ENCODE measurements at places on chromosomes 12 and 14.
A peak's percentile ranks its signal among the peaks of the same experiment; 100 is the strongest.

GRCh38 chr12:103326190-103326589 is 169.6 kb downstream of the C12orf42 start:
- peak; percentile 6 for DNase-seq

- DNase-seq = no peak
These were observed 324.5 kb downstream of the PCNX1 start for GRCh38 chr14:71231521-71232393.

GRCh38 chr14:51282517-51282916 is 42.5 kb downstream of the TMX1 start:
- DNase-seq = no peak

- DNase-seq = no peak
These were observed 151.0 kb upstream of the SEL1L start for GRCh38 chr14:81684696-81685095.

GRCh38 chr12:75795125-75795524 is 236.5 kb downstream of the PHLDA1 start:
- no peak for DNase-seq

- peak; percentile 5 for DNase-seq
These were observed 58.1 kb upstream of the RMST start for GRCh38 chr12:97404543-97404942.

DNA sequence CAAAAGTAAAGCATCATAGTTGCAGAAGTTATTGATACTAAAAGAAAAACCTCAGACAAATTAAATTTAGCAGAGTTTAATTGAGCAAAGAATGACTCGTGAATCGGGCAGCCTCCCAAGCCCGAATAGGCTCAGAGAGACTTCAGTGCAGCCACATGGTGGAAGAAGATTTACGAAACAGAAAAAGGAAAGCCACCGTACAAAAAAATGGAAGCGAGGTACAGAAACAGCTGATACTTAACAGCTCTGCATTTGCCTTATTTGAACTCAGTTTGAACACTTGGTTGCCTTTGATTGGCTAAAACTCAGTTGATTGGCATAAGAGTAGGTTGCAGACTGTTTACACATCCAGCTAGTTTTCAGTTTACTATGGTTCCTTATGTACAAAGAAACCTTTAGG is 12.9 kb downstream of the TTC9 start:
- no peak for DNase-seq

DNA sequence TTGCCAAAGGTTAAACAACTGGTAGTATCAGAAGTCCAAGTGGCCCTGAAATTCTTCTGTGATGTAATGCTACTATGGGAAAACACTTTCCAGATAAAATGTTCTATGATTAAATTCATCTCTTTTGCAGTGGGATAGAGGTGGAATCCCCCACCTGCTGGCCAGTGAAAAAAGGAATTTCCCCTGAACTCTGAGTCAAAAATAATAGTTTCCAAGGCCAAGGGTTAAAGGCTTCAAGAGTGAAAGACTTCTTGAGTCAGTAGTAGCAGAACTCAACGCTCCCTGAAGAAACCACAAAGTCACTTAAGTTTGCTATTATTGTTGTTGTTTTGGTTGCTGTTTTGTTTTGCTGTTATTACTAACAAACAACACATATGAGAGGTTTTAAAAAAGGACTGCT is 330.8 kb downstream of the SOX5 start:
- DNase-seq = no peak

GRCh38 chr12:12404297-12404696 is 47.4 kb downstream of the BORCS5 start:
- DNase-seq = no peak

DNA sequence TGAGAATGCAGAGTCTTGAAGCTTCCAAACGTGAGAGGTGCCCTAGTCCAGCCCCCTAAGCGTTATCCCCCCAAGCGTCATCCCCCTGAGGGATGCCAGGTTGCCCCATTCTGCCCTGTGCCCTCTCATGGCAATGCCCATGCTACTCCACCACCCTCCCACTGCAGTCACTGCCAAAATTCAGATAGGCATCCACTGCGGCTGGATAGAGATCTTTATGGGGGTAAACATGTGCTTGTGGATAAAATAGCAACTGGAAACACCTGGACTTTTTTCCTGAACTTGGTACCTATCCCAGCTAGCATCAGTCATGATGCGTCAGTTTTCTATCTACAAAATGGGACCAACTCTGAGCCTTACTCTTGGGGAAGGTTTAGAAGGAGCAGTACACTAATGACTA is 92.7 kb upstream of the HOXC13 start:
- DNase-seq = no peak

GRCh38 chr12:31727192-31727591 is 1.6 kb downstream of the AMN1 start:
- no peak for DNase-seq

- DNase-seq = no peak
These were observed 321.3 kb downstream of the PDZRN4 start for GRCh38 chr12:41509271-41510055.

GRCh38 chr12:28869197-28869596 is 279.9 kb upstream of the FAR2 start:
- DNase-seq = no peak

GRCh38 chr12:25583545-25583944 is 30.5 kb upstream of the LMNTD1 start:
- no peak for DNase-seq

GRCh38 chr12:79826267-79827128 is 108.4 kb downstream of the PPP1R12A start:
- DNase-seq = no peak

DNA sequence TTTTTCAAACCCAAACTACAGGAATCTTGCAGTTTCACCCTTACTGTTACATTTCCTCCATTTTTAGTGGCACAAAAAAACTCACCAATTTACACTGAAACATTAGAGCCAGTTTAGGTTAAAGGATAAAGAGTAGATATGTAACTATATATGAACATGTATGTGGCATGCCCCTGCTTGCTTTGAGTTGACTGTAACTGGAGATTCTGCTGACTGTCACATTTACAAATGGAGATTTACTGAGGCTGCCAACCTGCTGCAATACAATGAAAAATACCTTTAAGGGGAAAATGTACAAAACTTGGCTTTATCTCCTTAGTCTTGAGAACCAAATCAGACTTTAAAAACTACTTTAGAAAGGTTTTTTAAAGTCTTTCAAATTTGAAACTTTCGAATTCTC is 28.3 kb downstream of the STON2 start:
- no peak for DNase-seq

GRCh38 chr12:15172060-15172822 is 49.0 kb downstream of the RERG start:
- no peak for DNase-seq

GRCh38 chr12:17357396-17357795 is 732.6 kb downstream of the RERGL start:
- no peak for DNase-seq

DNA sequence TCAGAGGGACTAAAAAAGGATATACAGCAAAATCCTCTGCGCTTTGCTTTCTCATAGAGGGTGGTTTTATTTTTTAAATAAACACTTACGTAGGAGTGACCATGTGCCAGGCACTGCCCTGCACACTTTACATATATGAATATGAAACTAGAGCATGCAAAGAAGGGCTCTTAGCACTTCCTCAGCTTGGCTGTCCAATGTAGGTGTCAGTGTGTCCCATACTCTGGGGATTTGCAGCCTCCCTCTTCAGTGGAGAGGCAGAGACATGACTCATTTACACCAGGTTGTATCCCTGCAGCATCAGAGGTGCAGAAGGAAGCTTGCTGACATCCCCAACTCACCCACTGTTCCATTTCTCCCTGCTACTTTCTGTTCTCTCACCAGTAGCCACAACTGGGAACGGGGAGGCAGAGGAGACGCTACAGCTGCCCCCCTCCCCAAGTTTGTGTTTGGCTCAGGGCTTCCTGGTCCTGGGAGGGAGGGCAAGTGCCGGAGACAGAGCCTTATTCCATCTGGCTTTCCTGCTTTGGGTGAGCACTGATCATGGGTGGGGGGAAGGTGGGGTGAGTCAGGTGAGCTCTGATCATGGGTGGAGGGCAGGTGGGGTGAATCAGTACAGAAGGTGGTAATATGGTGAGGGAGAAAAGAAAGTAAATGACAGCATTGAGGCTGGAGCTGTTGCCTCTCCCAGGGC is 4.9 kb upstream of the KRT5 start:
- DNase-seq = no peak

DNA sequence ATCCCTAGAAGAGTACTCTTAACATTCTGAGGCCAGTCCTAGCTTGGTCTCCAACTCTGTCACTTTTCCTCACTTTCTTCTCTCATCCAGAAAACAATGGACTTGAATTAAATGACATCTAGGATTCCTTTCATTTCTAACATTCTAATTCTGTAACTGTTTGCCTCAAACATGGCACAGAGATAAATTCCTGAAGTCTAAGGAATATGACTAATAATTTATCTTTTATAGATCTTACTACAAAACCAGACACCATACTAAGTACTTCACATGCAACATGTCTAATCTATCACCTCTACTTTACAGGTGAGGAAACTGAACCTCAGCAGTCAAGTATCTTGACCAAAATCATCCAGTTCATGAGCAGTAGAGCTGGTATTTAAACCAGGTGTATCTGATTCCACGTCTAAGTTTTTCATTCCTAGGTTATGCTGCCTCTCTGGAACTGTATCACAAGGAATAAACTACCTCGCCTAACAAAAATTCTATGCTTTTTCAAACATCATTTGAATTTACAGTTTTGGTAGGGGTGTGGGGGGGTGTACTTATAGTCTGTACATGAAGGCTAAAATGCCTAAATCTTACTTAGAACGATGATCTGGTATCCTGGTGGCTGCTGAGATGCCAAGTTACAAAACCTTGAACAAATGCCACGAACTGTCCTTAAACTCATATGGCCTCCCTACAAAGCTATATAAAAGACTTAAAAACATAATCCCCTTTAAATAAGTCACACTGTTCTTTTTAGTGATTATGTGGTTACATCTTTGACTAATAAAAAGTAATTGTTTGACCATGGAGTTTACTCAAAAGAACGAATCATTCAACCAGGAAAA is 41.6 kb downstream of the ATXN2 start:
- DNase-seq = no peak

Data from H54 (cell line).